WTC11 (cell line): ENCODE measurements at places on chromosomes 16 and 17.

- H3K4me1 ChIP-seq: peaks cover 36% of the 10 kb centered on the region
- H3K27ac ChIP-seq: no peak overlapping the region
- DNase-seq: no peak
- no peak overlapping the region for H3K4me3 ChIP-seq
- H3K36me3 ChIP-seq: no peaks in the 10 kb centered on the region
- no peaks in the 10 kb centered on the region for H3K27me3 ChIP-seq
Measured at GRCh38 chr16:53779186-53779585, 75.2 kb downstream of the FTO start.

DNA sequence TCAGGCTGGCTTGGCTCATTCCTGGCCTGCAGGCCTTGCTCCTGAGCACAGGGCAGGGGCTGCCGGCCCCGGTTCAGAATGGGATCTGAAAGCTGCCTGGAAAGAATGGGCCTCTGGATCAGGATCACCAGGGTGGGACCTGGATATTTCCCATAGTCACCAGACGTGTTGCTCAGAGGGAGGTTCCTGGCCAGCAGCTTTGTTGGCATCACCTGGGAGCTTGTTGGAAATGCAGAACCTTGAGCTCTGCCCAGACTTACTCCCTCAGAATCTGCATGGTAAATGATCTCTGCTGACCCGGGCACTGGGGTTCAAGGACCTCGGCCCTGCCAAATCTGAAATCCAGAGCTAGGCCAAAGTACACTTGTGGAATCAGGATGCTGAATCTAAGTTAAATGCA is 29.5 kb upstream of the MED9 start:
- H3K36me3 ChIP-seq: peaks cover 4% of the 10 kb centered on the region; the same call in 1 of the 2 replicates
- no peak for DNase-seq
- no peak overlapping the region for H3K4me3 ChIP-seq
- H3K27ac ChIP-seq: no peak overlapping the region

DNA sequence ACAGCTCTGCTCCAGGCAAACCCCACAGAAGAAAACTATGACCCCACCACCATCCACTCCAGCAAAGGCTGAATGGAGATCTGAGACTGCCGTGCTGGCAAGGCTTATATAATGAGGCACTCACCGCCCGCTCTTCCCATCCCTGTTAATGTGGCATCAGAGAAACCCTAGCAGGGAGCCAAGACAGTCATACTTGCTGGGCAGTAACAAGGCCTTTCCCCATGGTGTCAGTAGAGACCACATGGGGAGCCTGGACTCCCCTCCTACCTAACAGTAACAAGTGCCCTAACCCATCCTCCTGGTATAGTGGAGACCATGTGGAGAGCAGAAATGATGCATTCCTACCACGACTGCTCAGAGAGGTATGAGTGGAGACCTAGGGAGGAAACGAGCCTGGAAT is 235.2 kb downstream of the C16orf78 start:
- no peaks in the 10 kb centered on the region for H3K27me3 ChIP-seq
- DNase-seq: no peak
- peaks cover 20% of the 10 kb centered on the region for H3K4me1 ChIP-seq
- H3K4me3 ChIP-seq: no peak overlapping the region
- no peak overlapping the region for H3K27ac ChIP-seq
- H3K36me3 ChIP-seq: no peaks in the 10 kb centered on the region

- no peaks in the 10 kb centered on the region for H3K36me3 ChIP-seq
- no peaks in the 10 kb centered on the region for H3K27me3 ChIP-seq
- peak within 1 kb of the TSS; percentile 82 for H3K27ac ChIP-seq
- peak within 1 kb of the TSS; percentile 85 for H3K4me3 ChIP-seq
- DNase-seq: no peak
Measured at GRCh38 chr17:81834831-81835267, at the start of gene PPP1R27. PPP1R27 (minus strand) TSS chr17:81835050; CDS start chr17:81834953, 97 bp downstream.

GRCh38 chr17:73874008-73874720 is 229.9 kb upstream of the SDK2 start:
- no peaks in the 10 kb centered on the region; the same call in none of the 2 replicates for H3K27me3 ChIP-seq
- no peaks in the 10 kb centered on the region for H3K36me3 ChIP-seq

GRCh38 chr17:49616601-49617131 is 41.0 kb downstream of the NXPH3 start:
- H3K4me3 ChIP-seq: no peak overlapping the region
- H3K36me3 ChIP-seq: peaks cover 29% of the 10 kb centered on the region
- H3K27ac ChIP-seq: peak overlapping the region; percentile 25; the same call in 1 of the 2 replicates
- no peak for DNase-seq

DNA sequence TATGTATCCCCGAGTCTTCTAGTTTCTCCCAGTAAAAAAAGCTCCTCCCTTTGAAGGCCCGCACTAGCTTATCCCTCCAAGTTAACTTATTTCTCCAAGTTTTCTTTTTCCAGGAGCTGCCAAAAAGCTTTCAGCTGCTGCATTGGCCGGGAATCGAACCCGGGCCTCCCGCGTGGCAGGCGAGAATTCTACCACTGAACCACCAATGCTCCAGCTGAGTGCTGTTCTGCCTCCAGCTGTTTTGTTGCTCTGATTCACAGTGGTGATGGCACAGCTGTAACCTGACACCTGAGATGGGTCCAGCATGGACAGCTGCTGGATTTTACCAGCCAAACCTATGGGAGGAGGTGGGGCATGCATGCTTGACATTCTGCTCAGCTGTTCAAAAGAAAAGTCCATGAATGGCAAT is 22.1 kb downstream of the VAC14 start:
- peaks cover 51% of the 10 kb centered on the region for H3K36me3 ChIP-seq
- peaks cover 2% of the 10 kb centered on the region; the same call in 1 of the 2 replicates for H3K4me1 ChIP-seq
- peak overlapping the region; percentile 89; the same call in 1 of the 2 replicates for H3K27ac ChIP-seq
- DNase-seq: peak; percentile 90

- H3K27ac ChIP-seq: no peak overlapping the region
- H3K4me3 ChIP-seq: no peak overlapping the region
- no peaks in the 10 kb centered on the region for H3K27me3 ChIP-seq
- H3K36me3 ChIP-seq: no peaks in the 10 kb centered on the region
- DNase-seq: no peak
Measured at GRCh38 chr16:11133344-11133943, 122.6 kb downstream of the SOCS1 start.

DNA sequence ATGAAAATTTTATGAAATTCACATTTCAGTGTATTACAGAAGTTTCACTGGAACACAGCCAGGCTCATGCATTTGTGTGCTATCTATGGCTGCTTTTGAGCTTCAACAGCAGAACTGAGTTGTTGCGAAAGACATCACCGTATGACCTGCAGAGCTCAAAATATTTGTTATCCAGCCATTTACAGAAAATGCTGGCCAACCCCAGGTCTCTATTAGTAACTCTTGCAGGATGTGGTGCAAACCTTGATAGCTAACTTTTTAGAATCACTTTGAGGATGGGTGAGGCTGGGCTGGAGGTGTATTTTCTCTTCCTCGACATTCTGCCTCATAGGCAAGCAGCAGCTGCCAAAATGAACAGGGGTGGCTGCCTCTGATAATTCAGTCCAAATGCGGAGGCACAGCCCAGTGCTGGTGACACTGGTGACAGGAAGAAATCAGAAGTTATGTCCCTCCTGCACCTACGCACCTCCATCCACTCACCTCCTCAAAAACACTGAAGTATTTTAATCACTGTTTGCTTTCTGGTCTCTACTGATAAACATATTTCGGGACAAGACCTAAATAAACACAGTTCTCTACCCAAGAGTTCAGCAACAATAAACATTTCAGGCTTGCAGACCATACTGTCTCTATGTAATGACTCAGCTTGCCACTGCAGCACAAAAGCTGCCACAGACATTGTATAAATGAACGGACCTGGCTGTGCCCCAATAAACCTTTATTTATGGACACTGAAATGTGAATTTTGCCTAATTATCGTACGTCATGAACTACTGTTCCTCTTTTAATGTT is 28.5 kb downstream of the ARHGAP17 start:
- peaks cover 31% of the 10 kb centered on the region for H3K4me1 ChIP-seq
- no peaks in the 10 kb centered on the region for H3K36me3 ChIP-seq
